Thoracic aorta (tissue), 2 donors: ENCODE measurements at places on chromosomes 6 and 20.
A peak's percentile ranks its signal among the peaks of the same experiment; 100 is the strongest.

DNA sequence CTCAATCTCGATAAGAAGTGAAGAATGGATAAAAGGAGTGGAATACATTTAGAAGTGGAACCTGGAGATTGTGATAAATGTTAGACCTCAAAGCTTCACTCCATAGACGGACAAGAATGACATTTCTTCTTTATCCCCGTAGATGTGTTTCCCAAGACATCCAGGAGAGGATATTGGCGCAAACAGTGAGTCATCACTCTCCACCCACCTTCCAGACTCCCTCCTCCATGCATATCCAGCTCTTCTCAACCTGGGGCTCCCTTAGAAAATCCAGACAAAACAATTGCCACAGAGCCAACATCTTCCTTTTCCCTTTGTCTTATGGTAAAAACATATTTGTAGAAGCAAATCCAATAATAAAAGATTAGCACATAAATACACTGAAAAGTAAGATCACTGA is 586.1 kb downstream of the PTPRT start:
- no peak for DNase-seq

DNA sequence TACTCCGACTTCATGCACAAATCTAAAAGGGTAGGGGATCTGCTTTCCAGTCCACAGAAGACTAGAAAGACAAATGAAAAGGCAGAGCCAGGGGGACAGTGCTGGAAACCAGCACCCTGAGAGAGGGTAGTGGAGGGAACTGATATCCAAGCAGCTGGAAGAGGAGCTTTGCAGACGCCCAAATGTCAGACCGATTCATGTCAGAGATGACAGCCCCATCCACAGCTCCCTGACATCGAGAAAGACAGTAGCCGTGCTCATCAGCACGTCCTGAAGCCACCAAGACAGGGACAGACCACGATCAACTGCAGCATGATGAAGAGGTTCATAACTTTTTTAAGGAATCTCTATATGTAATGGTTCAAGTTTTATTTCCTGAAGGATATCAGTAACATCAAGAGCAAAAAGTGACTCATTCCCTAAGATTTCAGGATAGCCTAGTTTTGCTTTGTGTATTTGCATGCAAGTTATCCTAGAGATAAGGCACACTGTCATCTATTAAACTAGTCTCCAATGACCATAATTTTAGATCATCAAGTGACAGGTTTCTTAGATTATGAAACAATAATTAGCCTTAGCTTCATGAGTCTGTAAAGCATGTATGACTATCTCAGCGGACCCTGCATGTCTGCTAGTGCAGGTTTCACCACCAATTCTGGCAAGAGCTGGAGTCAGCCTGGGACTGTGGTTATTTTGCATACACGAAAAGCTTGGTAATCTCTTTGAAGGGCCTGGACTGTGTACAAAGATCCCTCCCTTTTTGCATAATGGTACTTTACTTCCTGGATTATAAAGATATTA is 43.0 kb downstream of the PRDM1 start:
- no peak for DNase-seq

DNA sequence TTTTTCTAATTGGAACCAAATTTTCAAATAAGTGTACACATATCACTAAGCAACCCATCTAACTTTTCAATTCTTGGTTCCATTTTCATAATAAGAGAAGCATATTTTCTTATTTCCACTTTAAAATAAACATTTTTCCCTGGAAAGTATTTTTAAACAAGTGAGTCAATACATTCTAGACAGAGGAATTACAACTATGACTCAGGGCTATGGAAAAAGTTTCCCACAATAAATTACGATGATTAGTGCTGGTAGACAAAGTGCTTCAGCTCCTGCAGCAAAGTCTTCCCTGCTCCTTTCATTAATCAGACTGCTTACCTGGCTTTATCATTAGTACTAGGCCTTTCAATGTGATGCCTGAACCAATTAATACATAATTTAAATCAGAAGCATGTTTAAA is 322.5 kb downstream of the HACE1 start:
- DNase-seq: no peak

- no peak for DNase-seq
These were observed 102.2 kb downstream of the SLC24A3 start for GRCh38 chr20:19314621-19315020.

GRCh38 chr6:129501740-129502660 is 208.0 kb downstream of the ARHGAP18 start:
- no peak for DNase-seq

GRCh38 chr20:22836877-22837276 is 198.2 kb upstream of the SSTR4 start:
- DNase-seq: no peak

DNA sequence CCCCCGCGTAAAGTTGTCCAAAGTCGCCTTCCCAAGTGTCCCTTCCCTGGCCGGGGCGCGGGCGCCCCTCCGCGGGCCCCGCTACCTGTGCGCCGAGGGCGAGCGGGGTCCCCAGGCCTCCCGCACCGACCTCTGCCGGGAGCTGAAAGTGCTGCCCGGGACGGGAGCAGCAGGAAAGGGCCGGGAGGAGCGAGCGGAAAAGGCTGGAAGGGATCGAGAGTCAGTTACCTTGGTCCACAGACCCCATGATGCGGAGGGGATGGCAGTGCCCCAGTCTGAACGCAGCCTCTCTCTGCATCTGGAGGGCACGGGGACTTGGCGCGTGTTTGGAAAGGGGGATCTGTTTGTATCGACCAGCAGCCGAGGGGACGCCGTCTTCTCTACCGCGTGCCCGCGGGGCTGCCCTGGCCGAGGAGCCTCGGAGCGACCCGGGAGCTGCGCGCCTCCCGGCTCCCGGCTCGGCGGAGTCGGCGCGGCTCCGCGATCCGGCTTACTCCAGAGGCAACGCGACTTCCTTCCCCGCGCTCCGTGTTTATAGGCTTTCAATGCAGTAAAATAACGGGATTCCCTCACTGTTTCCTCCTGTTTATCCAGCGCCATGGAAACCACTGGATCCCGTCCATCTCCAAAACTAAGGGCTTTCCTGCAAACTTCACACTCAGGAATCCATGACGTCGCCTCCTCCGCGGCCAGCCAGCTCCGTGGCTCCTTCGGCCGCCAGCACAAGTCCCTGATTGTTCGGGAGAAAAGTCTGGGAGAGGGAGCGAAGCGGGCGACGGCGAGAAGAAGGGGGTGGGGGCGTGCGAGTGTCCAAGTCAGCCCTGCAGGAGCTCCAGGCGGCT is 20.0 kb upstream of the NFATC2 start:
- DNase-seq: peak; percentile 71

GRCh38 chr6:32178547-32179440 is 589 bp downstream of the RNF5 start:
- DNase-seq: no peak

DNA sequence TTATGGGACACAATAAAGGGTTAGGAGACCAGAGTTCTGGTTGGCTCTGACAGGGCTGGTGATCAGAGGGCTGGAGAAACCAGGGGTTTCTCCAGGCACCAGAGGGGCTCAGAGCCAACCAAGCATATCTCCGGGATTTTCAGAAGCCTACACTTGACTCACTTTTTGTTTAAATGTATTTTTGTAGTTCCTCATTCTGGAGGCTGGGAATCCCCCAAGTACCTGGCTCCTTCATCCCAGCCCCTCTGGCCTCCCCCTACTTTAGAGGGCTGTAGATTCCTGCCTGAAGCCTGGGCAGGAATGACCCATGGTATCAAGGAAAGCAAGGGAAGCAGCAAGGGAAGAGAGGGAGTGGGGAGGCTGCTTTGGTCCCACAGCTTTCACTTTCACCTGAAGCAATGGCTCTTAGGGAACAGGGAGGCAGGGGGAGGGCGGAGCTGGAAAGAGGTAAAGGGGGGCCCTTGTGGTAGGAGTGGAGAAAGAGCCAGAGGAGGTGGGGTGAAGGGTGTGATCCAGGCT is 973 bp downstream of the CD40 start:
- DNase-seq: no peak

GRCh38 chr6:39195792-39196385 is 33.4 kb downstream of the KCNK5 start:
- no peak for DNase-seq

DNA sequence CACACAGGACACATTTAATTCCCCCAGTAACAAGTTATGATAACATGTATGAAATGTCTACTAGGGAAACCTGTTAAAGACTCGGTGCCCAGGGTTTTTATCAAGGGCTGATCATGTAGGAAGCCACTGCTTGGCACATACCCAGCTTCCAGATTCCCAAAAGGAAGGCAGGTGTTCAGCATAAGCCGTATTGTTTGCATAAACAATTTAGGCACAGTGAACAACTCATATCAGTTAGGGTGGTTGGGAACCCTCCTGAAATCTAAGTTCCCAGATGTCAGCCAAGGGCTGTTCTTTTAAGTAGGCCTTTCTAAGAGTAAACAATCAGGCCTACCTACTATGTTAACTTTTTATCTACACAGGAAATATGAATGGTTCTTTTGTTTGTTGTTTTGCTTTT is 74.1 kb downstream of the ASXL1 start:
- no peak for DNase-seq

DNA sequence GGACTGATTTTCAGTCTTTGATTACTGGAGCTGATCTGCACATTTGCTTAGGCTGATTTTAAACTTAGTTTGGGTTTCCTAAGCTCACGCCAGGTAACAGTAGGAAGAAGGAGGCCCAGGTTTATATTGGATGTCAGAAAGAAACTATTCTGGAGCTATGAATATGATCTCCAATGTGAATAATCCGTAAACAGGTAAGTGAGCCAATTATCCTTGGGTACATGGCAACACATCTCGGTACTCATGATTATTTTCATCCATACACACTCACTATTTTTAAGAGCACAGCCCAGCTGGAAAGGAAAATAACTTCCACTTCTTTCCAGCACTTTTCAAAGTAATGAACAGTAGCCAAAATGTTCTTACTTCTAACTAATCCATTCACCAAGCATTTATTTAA is 7.0 kb downstream of the ATXN1 start:
- no peak for DNase-seq

DNA sequence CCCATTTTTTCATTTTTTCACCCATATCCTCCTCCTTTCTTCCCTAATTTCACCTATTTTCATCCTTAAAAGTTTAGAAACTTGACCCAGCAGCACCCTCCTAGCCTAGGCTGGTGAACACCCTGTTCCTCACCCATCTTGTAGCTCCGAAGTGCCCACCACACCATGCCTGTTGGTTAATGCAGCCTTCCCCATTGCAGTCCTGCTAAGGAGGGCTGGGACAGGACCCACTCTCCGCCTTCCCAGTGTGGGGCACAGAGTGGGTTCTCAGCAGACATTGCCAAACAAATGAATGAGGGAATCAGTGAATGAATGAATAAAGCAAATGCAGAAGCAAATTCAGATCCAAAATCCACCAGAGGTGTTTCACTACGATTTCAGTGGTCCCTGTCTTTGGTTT is 45.7 kb downstream of the CTCFL start:
- DNase-seq: no peak

DNA sequence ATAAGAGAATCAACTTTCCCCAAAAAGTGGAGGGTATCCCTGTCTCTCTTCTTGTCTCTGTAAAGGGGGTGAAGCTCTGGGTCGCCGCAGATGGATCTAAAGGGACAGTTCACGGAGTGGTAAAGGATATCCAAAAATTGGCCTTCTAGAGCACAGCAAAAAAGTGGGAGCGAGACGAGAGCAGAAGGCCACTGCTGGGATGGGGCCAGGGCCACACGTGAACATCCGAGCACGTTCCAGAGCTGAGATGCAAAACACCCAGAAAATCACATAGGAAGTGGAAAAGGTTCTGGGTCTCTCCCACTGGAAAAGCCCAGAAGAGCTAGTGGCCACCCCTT is 837 bp downstream of the TRAM2 start:
- no peak for DNase-seq

DNA sequence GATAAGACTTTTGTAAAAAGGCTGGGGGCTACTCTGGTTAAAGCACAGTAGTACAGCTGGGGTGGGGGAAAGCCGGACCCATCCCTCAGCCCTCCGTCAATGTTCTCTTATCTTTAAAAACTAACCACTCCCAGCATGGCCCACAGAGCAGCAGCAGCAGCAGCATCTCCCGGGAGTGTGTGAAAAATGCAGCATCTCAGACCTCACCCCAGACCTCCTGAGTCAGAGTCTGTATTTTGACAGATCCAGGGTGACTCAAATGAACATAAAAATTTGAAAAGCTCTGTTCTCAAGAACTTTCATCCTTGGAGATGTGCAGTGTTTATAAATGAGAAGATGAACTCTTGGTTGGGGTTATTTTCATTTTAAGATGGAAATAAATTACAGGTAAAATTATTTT is 277.7 kb upstream of the ECI2 start:
- no peak for DNase-seq

DNA sequence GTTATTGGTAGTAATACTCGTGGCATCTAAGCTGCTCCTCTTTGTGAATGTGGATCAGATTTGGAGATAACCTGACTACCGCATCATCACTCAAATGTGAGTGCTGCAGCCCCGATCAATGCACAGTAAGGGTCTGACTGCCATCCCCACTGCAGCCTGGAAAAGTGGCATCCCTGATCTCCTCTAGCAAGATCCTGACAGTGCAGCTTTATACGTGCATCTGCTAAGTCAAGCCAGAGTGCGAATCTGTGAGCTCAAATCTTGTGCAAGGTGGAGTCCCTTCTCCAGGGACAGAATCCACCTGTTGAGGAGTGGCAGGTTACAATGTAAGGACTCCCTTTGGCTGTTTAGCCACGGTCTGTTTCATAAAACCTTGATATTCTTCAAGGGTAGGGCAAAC is 215.0 kb upstream of the EXOC2 start:
- no peak for DNase-seq

- no peak for DNase-seq
These were observed 109.1 kb downstream of the UTRN start for GRCh38 chr6:144394210-144394609.

DNA sequence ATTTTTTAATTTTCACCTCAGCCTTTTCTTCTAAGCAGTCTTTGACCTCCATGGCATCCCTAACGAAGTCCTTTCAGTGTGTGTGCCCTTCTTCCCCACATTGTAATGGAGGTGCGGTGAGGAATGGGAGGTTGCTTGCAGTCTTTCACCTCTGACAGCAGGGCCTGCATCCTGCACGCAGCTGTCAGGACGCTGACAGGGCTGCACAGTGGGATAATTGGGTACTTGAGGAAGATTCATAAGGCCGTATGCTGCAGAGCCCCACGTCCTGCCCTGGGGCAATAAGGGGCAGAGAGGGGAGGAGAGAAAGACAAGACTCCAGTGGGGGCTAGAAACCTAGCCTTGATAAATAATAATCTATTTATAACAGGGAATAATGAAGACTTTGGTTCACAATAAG is 184.7 kb downstream of the SAMD5 start:
- DNase-seq: no peak

DNA sequence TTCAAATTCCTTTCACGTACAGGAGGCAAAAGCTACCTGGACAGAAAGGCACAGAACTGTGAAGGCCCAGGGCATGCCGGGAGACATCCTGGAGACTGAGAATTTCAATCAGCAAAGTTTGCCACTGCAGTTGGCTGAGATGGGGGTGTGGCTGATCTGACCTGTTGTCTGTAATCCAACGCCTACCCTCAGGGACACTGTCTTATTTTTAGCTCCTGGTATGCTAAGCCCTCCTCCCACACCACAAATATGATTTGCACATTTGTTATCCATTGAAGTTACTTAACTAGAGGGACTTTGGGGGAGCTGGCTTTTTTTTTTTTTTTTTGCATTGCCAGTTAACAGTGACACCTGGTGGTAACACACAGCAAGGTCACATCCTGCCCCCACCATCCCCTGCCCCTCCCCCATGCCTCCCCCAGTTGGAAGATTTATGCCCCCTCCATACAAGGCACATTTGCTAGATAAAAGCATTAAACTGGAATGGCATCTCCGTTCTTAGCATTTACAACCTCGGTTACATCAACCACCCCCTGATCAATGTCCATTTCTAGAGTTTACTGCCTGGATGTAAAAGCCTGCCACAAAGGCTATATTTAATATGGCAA is 40.4 kb downstream of the TTI1 start:
- no peak for DNase-seq
